Activated naive CD4-positive, alpha-beta T cell treated with anti-CD3 and anti-CD28 coated beads for 36 hours (primary cell): ENCODE measurements at places on chromosomes 6 and 20. TPM values are rescaled to one million over a fixed set of nuclear protein-coding genes. Genes with fewer than 3 reads are reported as not detected.

Gene SCUBE3
- total RNA-seq, result not detected

Gene SMLR1
- total RNA-seq, result not detected

Gene TRAPPC3L
- total RNA-seq, result not detected

Gene MACROD2
- not detected for total RNA-seq

Gene TREM2
- not detected for total RNA-seq

Gene ATP6V1G2
- total RNA-seq, result 1.2 TPM

Gene MAPK14
- 39.9 TPM for total RNA-seq

- no peak overlapping the region for H3K27ac ChIP-seq
- no peak for DNase-seq
- H3K36me3 ChIP-seq, result no peaks in the 10 kb centered on the region
Observed at GRCh38 chr6:114216789-114217467, 125.9 kb downstream of the HS3ST5 start.

- H3K4me1 ChIP-seq, result peaks cover 81% of the 10 kb centered on the region
- DNase-seq, result no peak
- no peak overlapping the region for H3K4me3 ChIP-seq
- no peaks in the 10 kb centered on the region for H3K27me3 ChIP-seq
- H3K36me3 ChIP-seq, result peaks cover 21% of the 10 kb centered on the region
- H3K27ac ChIP-seq, result peak overlapping the region; percentile 84
Observed at GRCh38 chr6:87209812-87210211, 54.4 kb downstream of the ZNF292 start.

- no peak for DNase-seq
- H3K27me3 ChIP-seq, result peaks cover 11% of the 10 kb centered on the region
- no peak overlapping the region for H3K4me3 ChIP-seq
- no peak overlapping the region for H3K27ac ChIP-seq
- H3K4me1 ChIP-seq, result no peaks in the 10 kb centered on the region
- H3K36me3 ChIP-seq, result no peaks in the 10 kb centered on the region
Observed at GRCh38 chr6:148677594-148678476, 69.0 kb upstream of the UST start.

- H3K4me1 ChIP-seq, result peaks cover 13% of the 10 kb centered on the region
- no peak for DNase-seq
- H3K36me3 ChIP-seq, result no peaks in the 10 kb centered on the region
- H3K27ac ChIP-seq, result no peak overlapping the region
- H3K4me3 ChIP-seq, result no peak overlapping the region
Observed at GRCh38 chr20:45826381-45827019, 612 bp downstream of the TNNC2 start.

- no peaks in the 10 kb centered on the region for H3K36me3 ChIP-seq
- H3K27me3 ChIP-seq, result no peaks in the 10 kb centered on the region
- no peak overlapping the region for H3K27ac ChIP-seq
- no peaks in the 10 kb centered on the region for H3K4me1 ChIP-seq
Observed at GRCh38 chr6:154112181-154112809, 73.3 kb downstream of the OPRM1 start.

DNA sequence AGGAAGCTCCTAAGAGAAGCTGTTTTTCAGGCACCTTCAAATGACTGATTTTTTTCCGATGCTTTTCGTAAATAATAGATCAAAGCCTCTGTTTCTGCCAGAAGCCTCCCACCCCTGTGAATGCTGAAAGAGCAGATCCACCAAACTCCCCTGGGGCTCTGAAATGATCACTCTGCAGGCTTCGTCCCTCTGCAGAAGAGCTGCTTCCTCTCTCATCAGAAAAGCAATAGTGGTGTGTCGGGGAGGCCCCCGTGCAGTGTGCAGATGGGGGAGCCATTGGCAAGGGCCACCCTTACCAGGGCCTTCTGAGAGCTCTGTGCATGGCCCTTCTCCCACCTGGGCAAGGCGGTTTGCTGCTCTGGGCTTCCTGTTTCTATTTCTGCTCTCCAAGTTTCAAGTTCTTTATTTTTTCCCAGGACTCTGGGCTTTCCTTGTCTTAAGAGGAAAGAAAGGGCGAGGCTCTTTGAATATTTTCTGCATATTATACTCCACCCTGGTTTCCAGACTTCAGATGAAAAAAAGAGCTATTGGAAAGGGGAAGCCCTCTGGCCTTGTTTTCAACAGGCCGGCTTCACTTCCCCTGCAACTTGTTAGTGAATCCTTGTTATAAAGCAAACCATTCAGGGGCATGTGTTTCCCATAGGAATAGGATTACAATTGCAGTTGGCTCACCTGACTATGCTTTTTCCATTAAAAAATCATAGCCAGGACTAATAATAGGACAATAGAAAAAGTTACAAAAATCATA lies 155.2 kb downstream of the TTLL2 start:
- no peak overlapping the region for H3K4me3 ChIP-seq
- H3K27ac ChIP-seq, result no peak overlapping the region
- H3K36me3 ChIP-seq, result no peaks in the 10 kb centered on the region
- no peaks in the 10 kb centered on the region for H3K4me1 ChIP-seq
- DNase-seq, result no peak

DNA sequence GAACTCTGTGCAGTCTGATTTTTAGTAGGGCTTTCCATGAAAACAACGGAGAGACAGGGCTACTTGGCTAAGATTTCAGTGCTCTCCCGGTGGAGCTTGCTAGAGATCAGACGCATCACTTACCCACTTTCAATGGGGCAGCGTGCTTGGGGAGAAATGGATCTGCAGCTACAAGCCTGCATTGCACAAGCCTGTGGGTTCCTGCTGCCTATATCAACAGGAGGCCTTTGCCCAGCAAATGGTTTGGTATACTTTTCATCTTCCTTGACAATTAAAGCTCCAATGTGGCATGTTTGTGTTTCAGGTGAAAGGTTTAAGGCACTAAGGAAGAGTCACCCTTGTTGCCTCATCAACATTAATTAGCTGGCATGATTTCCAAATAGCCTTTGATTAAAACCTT lies 136.0 kb upstream of the FOXQ1 start:
- H3K4me3 ChIP-seq, result no peak overlapping the region
- no peaks in the 10 kb centered on the region for H3K4me1 ChIP-seq
- DNase-seq, result no peak
- no peaks in the 10 kb centered on the region for H3K36me3 ChIP-seq

DNA sequence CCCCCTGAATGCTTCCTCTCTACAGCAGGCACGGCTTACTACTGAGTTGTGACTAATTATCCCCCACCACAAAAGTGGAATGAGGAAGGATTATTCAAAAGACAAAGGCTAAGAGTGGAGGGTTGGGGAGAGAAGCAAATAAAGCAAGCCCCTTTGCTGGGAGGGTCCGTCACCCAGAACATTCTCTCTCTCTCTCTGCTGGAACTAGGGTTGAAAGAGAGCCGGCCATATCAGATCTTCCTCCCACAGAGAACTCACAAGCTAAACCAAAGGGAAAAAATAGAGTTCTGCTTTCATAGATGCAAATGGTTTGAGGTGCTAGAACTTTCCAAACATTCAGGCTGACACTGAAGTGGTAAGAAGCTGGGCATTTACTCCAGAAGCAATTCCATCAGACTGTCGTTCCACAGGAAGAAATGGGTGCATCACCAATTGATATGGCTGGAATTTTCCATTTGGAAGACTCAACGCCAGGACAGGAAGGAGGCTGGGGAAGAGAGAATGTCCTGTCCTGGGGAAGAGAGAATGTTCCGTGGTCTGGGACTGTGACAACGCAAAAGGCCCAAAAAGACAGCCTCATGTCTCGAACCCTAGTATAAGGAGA lies 7.9 kb downstream of the ZMYND8 start:
- H3K36me3 ChIP-seq, result peaks cover 35% of the 10 kb centered on the region
- peaks cover 12% of the 10 kb centered on the region for H3K4me1 ChIP-seq
- no peaks in the 10 kb centered on the region for H3K27me3 ChIP-seq
- no peak for DNase-seq
- H3K27ac ChIP-seq, result no peak overlapping the region
- no peak overlapping the region for H3K4me3 ChIP-seq

- no peaks in the 10 kb centered on the region for H3K36me3 ChIP-seq
- DNase-seq, result peak; percentile 84
- H3K27me3 ChIP-seq, result no peaks in the 10 kb centered on the region
- no peak overlapping the region for H3K4me3 ChIP-seq
- peak overlapping the region; percentile 77 for H3K27ac ChIP-seq
Observed at GRCh38 chr20:46558511-46558959, 8.1 kb upstream of the OCSTAMP start.

GRCh38 chr6:159695984-159696383 lies 2.9 kb upstream of the SOD2 start:
- peaks cover 22% of the 10 kb centered on the region for H3K4me1 ChIP-seq
- no peak overlapping the region for H3K27ac ChIP-seq
- H3K36me3 ChIP-seq, result peaks cover 14% of the 10 kb centered on the region

DNA sequence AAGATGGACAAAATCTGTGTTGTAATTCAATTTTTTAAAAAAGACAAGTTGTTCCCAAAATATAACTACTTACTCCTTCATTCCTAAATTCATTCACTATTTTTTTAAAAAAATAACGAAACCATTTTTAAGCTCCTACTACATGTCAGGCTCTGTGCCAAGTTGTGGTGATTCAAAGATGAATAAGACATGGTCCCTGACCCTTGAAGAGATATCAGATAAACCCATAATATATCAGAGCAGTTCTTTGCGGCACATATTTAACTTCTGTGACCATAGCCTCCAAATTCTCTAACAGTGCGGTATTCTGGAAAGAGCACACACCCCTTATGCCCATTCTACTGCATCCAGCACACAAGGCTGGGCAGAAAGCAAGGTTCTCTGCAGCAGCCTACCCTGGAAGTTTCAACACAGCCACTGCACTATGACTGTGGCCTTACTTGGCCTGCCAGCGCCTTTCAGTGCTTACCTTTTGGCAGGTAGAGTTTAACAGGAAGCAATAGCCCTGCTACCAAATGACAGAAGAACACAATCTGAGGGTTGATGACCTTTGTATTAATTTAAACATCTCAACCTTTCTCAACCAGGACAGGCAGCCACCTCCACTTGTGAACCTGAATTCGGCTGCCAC lies 406.5 kb downstream of the BTBD9 start:
- no peaks in the 10 kb centered on the region for H3K4me1 ChIP-seq
- DNase-seq, result no peak
- H3K27ac ChIP-seq, result no peak overlapping the region
- no peaks in the 10 kb centered on the region for H3K27me3 ChIP-seq
- H3K36me3 ChIP-seq, result peaks cover 3% of the 10 kb centered on the region

DNA sequence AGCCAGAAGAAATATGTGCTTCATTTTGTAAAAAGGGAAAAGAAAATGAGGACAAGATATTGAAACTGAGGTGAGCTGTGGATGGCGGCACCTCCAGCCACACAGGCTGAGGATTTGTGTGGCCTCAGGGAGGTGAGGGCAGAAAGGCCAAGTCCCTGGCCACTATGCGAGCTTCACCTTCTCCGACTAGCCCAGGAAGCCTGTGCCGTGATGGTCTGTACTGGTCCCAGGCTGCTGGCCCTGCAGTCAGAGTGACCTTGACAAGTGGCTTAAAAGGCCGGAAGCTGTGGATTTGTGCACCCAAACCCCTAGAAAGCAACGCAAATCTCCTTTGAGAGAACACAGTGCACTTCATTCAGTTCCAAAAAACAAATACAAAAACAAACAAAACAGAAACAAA lies 48.1 kb downstream of the WDR27 start:
- H3K27ac ChIP-seq, result no peak overlapping the region
- DNase-seq, result no peak
- no peaks in the 10 kb centered on the region for H3K27me3 ChIP-seq
- H3K4me3 ChIP-seq, result no peak overlapping the region

- H3K36me3 ChIP-seq, result no peaks in the 10 kb centered on the region
- peaks cover 19% of the 10 kb centered on the region for H3K27me3 ChIP-seq
- no peaks in the 10 kb centered on the region for H3K4me1 ChIP-seq
- no peak overlapping the region for H3K27ac ChIP-seq
- peak; percentile 12 for DNase-seq
Observed at GRCh38 chr6:150229436-150230163, 86.8 kb downstream of the PPP1R14C start.

DNA sequence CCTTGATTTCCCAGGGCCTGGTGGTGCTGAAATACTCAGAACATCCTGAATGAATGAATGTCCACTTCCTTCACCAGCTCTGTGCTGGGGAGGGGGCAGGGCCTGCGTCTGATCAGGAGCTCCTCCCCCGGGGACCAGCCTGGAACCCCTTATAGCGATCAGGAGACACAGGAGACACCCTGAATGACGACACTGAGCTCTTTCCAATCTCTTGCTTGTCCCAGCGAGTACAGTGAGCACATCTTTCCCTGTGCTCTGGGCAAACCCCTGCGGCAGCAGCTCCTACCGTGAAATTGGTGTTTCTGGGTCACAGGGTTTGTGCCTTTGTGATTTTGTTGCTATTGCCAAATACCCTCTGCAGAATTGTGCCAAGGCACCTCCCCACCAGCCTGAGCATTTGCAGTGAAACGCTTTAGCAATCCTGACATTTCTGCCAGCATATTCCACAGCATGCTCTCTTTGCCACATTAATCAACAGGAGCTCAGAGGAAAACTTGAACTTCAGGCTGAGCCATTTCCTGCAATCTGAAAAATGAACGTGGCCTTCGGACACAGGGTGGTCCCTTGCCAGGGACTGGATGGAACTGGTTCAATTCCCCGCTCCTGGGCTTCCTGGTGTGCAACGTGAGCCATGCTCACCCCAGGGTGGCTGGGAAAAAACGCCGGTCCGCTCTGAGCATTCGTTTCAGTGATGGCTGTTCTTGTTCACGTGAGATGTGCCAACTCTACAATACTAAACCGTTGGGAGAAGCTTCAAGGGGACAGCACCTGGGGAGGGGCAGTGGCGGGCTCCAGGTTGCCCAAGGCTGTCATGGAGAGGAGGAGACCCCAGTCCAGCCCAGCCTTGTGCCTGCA lies 23.1 kb upstream of the MRGBP start:
- peaks cover 61% of the 10 kb centered on the region for H3K4me1 ChIP-seq
- no peaks in the 10 kb centered on the region for H3K27me3 ChIP-seq
- no peak overlapping the region for H3K4me3 ChIP-seq

- no peak overlapping the region for H3K4me3 ChIP-seq
- DNase-seq, result no peak
- no peaks in the 10 kb centered on the region for H3K27me3 ChIP-seq
- no peak overlapping the region for H3K27ac ChIP-seq
Observed at GRCh38 chr20:45338121-45339030, 9.8 kb downstream of the SDC4 start.

DNA sequence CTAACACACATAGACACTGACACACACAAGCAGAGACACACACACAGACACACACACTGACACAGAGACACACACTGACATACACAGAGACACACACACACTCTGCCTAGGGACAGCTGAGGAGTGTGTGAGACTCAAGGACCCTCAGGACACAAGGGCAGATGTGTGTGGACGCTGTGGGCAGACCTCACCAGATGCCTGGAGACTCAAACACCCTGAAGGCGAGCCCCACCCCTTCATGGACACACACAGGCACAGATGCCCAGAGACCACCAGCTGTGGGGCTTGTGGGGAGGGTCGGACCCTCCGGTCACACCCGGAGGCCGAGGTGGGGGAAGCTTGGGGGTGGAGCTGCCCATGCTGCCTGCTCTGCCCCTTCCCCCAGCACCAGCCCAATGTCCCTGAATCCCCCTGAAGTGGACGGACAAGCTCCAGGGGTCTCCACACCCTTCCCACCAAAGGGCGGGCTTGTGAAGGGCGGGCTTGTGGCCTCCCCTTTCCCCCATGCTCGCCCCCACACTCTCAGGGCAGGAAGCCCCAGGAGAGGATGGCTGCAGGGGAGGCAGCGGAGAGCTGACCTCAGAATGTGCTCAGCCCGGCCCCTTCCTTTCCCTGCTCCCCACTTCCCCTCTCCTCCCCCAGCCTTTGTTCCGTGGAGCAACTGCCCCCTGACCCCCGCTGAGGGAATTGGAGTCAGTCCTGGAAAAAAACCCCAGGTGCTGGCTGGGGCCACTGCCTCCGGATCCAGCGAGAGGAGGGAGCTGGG lies 13.9 kb upstream of the ABHD16B start:
- peaks cover 16% of the 10 kb centered on the region for H3K4me1 ChIP-seq
- DNase-seq, result no peak
- no peak overlapping the region for H3K27ac ChIP-seq
- H3K27me3 ChIP-seq, result peaks cover 30% of the 10 kb centered on the region
